ENCODE measurements at places on chromosomes 3 and 15. TPM values are rescaled to one million over a fixed set of nuclear protein-coding genes. Genes with fewer than 3 reads are reported as not detected.

- DNase-seq: no peak
Observed at GRCh38 chr3:42556089-42556632, 25.6 kb downstream of the SEC22C start.

GRCh38 chr15:48654801-48655200, 9.3 kb upstream of the FBN1 start:
- no peak for DNase-seq

DNA sequence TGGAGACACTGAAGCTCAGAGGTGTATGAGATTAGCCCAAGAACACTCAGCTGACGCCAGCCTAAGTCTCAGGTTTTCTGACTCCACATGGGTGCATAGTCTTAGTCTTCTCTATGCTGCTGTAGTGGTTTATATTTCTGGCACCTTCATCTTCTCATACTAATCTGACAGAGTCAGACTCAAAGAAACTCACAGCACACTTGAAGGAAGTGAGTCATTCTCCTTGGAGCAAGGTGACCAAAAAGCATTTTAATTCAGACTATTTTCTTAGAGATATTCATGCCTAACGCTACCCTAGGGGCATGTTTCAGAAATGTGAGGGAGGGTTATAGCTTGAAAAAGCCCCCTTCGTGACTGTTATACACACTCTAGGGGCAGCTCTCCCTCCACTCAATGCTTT, 775.3 kb upstream of the ARPP21 start:
- no peak for DNase-seq

GRCh38 chr3:45567730-45568172, 26.8 kb upstream of the LIMD1 start:
- no peak for DNase-seq

GRCh38 chr3:140022066-140022770, 87.2 kb downstream of the CLSTN2 start:
- DNase-seq: no peak

- no peak for DNase-seq
Observed at GRCh38 chr15:25392806-25393205, 46.0 kb downstream of the UBE3A start.

BRPF1 gene
- 10.4 TPM for total RNA-seq

FRMD4B gene
- 29.4 TPM for total RNA-seq

IL5RA gene
- 3.9 TPM for total RNA-seq

DNA sequence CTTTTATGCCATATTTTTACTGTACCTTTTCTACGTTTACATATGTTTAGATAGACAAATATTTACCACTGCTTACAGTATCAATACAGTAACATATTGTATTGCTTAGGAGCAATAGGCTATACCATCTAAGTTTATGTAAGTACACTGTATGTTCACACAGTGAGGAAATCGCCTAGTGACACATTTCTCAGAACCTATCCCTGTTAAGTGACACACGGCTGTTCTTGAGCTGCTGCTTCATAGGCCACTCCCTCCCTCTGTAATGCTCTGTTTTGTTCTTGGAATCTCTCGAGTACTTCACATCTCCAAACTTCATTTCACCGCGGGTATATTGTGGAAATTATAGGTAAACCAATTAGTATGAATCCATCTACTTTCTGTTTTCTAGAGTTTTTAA, 13.4 kb upstream of the SELENOT start:
- DNase-seq: no peak

MTFMT gene
- 42.9 TPM for total RNA-seq

DNA sequence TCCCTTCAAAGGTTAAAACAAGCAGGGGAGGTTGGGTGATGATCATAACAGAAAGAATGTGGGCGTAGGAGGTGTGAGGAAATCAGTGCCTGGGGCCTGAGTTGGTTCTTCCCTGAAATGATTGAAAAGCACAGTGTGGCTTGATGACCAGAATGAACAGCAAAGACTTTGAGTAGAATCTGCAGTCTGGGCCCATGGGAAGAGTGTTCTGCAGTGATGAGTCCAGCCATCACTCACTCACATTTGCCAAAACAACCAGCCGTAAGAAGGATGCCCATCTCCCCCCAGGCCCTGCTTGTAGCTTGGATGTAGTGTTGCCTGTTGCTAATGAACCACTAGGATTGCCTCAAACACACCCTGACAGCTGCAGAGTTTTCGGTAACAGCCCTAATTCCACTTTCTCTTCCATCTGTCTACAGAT, 67.9 kb downstream of the VGLL3 start:
- DNase-seq: peak; percentile 32

GRCh38 chr3:16838561-16838960, 46.2 kb upstream of the PLCL2 start:
- DNase-seq: no peak

GRCh38 chr3:69926385-69926784, 73.1 kb upstream of the SAMMSON start:
- no peak for DNase-seq

EEF1AKMT4 gene
- total RNA-seq: not detected

DNA sequence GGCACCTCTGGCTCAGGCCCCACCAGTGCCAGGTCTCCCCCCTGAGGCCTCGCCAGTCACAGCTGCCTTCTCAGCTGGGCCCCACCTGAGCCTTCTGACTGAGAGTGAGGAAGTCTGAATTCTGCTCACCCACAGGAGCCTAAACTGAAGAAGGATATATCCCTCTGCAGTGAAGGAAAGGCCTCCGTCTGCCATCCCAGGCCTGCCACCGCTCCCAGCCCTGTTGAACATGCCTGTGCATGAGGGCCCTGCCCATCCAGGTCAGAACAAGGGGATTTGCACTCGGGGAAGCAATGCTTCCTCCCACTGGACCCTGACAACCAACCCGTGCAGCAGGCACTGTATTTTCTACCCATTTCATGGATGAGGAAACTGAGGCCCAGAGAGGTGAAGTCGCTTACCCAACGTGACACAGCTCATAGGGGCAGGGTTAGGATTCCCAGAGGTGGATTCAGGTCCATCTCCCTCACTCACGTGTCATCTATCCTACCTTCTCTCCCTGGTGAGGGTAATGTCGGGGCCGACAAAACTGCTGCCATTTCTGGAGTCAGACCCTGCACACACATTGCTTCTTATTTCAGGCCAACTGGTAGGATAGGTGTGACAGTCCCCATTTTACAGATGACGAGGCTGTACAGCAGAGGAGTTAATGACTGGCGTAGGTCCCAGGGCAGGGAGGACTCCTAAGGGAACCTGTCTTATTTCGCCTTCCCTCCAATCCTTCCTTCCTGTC, 22.6 kb downstream of the ATP2B2 start:
- DNase-seq: no peak

DNA sequence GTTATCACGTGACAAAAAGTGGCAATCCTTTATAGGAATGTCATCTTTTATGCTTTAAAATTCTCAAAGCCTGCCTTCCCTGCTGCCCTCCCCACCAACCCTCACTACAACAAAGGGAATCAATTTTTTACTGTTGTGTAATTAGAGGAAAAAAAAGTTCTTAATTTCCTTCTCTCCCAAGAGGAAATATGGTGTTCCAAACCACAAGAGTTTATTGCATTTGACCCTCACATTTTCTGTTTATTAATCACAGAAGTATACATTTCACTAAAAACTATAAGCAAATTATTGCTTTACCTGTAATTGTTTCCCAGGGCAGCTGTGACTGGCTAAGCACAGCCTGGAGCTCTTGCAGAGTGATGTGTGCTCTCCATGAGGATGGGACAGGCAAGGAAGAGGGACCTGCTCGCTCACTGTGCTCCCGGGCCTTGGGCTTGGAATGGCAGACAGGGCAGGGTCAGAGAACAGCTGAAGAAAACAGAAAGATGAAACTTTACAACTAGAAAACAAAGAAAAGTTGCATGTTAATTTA, 31.3 kb upstream of the ATP10A start:
- DNase-seq: no peak

CPA3 gene
- total RNA-seq: 12.3 TPM

LDHAL6B gene
- 3.6 TPM for total RNA-seq

DNA sequence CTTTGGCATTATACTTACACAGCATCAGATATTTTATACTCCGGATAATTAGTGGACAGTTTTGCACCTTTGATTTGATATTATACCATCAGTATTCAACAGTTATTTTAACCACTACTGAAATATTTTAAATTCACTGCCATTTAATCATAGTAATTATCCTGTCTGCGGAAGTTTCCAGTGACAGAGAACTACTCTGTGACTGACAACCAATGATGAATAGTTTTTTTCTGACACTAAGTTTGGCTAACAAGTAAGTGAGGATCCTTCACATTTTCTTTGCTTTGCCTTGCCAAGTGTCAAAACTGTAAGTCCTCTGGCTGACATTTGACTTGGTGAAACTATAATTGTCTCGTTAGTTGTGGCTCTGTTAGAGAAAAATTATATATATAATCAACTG, 30.5 kb upstream of the GOLGA8B start:
- DNase-seq: no peak

DNA sequence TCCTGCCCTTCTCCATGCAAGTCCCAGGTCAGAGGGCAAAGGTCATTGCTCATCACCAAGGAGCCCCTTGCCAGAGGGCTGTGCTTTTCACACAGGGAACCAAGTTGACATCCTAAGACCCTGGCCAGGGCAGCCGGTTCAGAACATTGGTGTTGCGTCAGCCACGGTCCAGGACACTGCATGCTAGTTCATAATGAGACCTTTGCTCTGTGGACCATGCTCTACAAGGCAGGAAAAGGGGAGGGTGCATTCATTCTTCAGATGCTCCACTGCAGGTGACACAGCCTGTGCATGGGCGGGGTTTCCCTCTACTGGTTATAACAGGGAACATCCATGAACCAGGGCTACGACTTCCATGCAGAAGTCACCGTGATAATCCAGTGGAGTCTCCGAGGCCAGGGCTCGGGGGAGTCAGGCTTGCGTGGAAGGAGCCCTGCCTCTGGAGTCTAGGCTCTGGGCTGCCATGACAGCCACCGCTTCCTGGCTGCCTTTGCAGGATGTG, 81.6 kb downstream of the OCA2 start:
- no peak for DNase-seq

DNA sequence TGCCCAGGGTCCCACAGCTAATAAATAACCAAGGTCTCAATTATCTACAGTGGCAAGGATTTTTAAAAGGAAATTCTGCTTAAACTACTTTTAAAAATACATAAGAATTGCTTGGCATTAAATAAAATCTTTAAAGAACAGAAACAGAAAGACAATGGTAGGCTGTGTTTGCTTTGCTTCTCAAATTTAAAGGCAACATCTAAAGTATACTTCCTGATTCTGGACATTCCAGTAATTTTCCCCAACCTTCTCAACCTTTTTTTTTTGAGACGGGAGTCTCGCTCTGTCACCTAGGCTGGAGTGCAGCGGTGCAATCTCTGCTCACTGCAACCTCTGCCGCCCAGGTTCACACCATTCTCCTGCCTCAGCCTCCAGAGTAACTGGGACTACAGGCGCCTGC, 5.3 kb downstream of the VPS13C start:
- DNase-seq: no peak

GRCh38 chr15:20376872-20377271, 164.7 kb downstream of the GOLGA6L6 start:
- DNase-seq: no peak
